ENCODE measurements at places on chromosomes 11 and 22. TPM values are rescaled to one million over a fixed set of nuclear protein-coding genes. Genes with fewer than 3 reads are reported as not detected.

ANAPC15 gene
- 74.3 TPM for total RNA-seq

SAA4 gene
- total RNA-seq = not detected

HEPACAM gene
- not detected for total RNA-seq

KRTAP5-1 gene
- total RNA-seq = not detected

KCNJ11 gene
- total RNA-seq = 0.77 TPM

MAJIN gene
- total RNA-seq = 0.20 TPM

TRIM29 gene
- total RNA-seq = not detected

PHF21B gene
- not detected for total RNA-seq

SLC7A4 gene
- not detected for total RNA-seq

AMBRA1 gene
- 33.5 TPM for total RNA-seq

BTG4 gene
- total RNA-seq = not detected

ADAMTS15 gene
- total RNA-seq = not detected

MS4A6E gene
- total RNA-seq = not detected

L3MBTL2 gene
- 30.4 TPM for total RNA-seq

DNAJB7 gene
- not detected for total RNA-seq

ABCC8 gene
- 0.18 TPM for total RNA-seq

EXPH5 gene
- 2.8 TPM for total RNA-seq

CELF1 gene
- total RNA-seq = 97.3 TPM

All from activated naive CD4-positive, alpha-beta T cell treated with anti-CD3 and anti-CD28 coated beads, Interleukin-2, amount 10 ng/mL, durations not matched to agents 5 hours and 36 hours (primary cell).